ENCODE measurements at places on chromosomes 5 and 9.

GRCh38 chr9:17846948-17847655, 268.2 kb downstream of the SH3GL2 start:
- no peak for DNase-seq

GRCh38 chr5:80607832-80608231, 37.8 kb upstream of the ANKRD34B start:
- no peak for DNase-seq

DNA sequence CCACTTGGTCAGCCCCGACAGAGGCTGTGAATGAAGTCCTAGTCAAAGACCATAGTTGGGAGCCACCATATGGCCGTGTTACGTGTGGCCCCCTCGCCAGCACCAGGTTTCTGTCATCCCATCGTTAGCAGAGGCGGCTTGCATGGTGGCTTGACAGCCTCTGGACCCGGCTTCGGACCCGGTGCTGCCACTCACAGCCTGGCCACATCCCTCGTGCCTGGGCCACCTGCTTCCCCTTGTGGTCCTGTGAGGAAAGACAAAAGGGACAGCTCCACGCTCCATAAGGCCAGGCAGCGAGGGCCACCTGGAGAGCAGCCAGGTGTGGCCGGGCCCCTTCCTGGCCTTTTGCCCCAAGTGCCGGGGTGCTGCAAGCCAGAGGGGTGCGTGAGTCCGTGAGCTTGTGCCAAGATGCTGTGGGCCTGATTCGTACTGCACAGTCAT, 6.2 kb downstream of the NKD2 start:
- DNase-seq, result no peak

DNA sequence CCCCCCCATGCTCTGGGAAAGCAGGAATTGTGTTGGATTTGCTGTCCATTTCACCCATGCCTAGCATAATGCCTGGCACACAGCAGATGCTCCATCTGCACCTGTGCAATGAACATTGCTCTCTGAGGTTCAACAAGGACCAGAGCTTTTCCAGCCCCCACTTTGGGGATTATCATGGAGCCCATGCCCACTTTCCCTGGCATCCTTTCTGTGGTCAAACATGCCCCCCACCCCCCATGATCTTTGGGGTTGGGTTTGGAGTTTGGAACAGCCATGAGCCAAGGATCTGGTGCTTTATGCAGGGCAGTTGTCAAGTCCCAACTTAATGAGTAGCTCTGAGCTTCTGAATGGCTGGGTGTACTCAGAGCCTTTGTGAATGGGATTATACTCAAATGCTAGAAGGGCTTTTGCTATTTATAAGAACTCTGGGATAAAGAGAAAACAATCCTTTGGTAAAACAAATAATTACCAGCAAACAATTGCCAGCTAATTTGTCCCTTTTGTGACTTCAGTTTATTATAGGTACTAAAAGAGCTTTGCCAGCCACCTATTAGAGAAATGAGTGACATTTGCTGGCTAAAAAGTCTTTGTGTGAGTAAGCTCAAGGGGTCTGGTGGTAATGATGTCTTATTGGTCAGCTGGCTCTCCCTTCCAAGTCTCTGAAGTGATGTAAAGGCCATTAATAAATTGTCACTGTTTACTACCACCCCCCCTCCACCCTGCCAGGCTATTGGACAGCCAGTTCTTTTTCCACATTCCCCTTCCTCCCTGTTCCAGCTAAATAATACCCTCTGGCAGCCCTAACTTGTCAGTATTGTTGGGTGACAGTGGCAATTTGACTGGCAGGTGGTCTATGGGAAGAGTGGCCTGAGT, 182.3 kb downstream of the MACROH2A1 start:
- no peak for DNase-seq

- no peak for DNase-seq
Observed at GRCh38 chr5:135738564-135738875, 95.9 kb upstream of the SLC25A48 start.

DNA sequence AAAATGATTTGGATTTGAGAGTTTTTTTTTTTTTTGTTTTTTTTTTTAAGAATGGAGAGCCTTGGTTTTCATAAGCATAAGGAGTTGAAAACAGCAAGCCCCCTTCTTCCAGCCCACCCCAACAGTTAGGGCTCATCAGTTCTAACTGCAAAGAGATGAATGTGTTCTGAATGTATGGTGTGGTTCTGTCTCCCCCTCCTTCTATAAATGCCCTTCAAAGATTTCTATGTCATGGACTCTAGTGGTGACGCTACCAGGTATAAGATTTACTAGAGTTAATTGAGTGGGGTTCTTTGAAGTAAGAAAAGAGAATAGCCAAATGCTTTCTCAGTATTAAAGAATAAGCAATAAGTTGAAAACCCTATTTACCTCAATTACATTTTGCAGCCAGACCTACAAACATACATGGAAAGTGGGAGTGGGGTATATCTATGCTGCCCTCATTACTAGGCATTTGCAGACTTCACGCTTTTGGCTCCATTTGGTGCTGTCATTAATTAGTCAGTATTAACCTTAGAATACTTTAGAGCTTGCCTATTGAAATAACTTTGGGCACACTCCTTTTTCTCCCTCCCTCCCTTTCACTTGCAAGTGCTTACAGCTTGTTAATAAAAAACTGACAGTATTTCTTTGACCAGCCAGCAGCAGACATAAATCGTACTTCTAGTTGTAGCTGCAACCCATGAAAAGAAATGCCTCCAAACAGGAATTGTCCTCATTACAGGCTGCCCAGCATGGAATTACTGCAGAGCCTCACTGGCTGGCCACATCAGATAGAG, 667.2 kb upstream of the ZNF608 start:
- no peak for DNase-seq

DNA sequence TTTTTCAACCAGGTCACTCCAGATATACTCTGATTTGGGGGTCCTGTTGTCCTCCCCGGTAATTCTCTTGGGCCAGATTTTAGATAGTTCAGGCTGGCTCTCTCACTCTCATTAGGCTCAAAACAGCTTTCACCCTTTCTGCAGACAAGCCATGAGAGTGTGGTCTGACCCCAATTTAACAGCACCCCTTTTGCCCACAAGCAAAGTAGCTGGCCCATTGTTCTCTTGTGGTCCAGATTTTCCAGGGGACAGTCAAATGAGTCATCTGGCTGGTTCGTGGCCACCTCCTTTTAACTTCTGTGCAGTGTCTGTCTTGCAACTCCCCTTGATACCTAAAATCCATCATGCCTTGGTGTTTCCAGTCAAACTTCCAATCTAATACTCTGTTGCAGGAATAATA, 16.5 kb downstream of the BHMT2 start:
- DNase-seq, result no peak

DNA sequence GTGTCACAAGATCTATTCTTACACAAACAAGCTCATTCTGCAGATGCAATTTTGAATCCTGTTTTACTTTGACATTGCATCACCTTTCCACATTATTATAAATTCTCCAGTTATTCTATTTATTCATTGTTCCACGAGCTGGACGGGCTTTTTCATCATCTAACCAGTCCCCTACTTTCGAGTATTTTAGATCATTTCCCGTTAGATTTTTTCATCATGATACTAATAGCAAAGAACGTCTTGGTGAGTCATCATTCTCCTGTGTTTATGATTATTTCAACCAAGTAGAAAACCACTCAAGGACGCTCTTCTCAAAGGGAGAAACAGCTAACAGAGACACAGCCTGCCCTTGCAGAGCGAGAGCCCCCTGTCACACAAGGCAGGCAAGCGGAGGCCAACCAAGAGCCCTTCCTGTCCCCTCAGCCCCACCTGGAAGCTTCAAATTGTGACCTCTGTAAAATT, 15.1 kb downstream of the BBLN start:
- DNase-seq, result no peak

DNA sequence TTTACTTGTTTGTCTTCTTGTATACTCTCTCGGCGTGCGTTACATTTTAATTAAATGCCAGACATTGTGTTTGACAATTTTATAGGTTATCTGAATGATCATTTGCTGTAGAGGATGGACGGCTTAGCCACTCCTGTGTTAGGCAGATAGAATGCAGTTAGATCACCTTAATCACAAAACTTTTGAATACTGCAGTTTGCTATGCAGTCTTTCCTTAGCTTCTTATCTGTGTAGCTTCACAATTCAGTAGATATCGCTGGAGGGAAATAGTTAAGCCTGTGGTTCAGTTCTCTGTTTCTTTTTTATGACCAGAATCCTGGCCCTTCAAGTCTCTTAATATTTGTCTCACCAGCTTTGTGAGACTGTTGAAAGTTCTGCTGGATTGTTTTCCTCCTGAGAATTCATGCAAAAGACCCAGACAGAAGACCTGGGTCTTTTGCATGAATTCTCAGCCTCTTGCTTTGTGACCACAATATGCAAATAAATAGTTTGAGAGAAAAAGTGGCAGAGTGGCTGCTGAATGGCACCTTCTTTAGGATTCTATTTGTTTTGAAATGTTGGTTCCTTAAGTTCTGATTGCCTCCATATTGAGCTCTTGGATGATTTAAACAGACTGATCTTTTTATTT, 40.2 kb downstream of the RASA1 start:
- DNase-seq, result no peak

DNA sequence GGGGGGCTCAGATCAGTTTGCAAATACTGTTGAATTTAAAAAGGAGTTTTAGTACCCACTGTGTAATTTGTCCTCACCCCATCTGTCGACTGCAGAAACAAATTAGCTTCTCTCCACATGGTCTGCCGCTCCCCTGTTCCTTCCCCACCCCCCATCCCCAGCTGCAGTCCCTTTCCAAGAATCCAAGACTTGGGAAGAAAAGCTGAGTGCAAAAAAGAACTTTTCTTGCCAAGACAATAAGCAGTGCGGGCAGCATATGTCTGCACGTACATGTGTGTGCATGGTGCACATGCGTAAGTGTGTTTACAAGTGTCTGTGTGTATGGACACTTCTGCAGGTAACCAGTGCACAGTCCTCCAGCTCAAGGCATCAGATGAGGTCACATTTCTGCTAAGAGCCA, 125.7 kb upstream of the SMIM23 start:
- DNase-seq, result no peak

- DNase-seq, result no peak
Observed at GRCh38 chr9:121353241-121354061, 16.6 kb downstream of the STOM start.

DNA sequence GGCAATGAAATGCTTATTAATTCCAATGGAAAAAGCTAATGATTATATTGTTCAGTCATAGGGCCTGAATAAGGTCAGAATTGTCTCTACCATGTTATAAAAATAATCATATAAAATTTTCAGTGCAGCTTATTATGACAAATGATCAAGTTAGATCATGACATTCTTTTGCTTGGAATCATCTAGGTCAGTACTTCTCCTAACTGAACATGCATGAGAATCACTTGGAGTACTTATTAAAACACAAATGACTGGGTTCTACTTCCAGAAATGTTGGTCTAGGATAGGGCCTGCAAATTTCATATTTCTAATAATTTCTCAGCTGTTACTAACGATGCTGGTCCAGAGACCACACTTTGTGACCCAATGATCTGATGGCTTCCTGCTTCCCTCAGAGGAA, 806.0 kb upstream of the ZNF608 start:
- no peak for DNase-seq

DNA sequence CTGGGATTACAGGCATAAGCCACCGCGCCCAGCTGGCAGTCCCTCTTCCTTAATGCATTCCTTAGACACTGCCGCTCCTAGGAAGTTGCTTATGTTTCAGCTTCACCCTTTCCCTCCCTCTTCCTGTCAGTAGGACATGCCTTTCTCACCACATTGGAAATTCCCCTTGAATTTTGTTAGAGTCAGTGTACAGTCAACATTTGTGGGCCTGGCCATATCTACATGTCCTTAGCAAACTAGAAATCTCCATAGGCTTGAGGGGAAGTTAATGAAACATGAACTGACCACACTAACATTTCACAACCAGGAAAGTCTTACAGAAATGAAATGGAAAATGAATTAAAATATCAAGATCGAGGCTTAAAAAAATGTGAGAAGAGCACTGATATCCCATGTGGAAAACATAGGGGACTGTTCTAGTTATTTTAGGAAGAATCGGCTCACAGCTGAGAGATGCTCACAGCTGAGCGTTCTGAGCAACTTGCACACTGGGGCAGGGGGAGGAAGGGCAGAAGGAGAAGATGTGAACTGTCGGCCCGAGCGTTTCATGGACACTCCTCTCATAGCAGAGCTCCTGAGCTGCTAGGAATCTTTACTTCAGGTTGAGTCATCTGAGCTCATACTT, 21.1 kb upstream of the LVRN start:
- DNase-seq, result no peak

GRCh38 chr5:171447226-171447625, 27.8 kb downstream of the FGF18 start:
- no peak for DNase-seq

GRCh38 chr5:27477550-27477949, 439.2 kb upstream of the CDH9 start:
- DNase-seq, result no peak

DNA sequence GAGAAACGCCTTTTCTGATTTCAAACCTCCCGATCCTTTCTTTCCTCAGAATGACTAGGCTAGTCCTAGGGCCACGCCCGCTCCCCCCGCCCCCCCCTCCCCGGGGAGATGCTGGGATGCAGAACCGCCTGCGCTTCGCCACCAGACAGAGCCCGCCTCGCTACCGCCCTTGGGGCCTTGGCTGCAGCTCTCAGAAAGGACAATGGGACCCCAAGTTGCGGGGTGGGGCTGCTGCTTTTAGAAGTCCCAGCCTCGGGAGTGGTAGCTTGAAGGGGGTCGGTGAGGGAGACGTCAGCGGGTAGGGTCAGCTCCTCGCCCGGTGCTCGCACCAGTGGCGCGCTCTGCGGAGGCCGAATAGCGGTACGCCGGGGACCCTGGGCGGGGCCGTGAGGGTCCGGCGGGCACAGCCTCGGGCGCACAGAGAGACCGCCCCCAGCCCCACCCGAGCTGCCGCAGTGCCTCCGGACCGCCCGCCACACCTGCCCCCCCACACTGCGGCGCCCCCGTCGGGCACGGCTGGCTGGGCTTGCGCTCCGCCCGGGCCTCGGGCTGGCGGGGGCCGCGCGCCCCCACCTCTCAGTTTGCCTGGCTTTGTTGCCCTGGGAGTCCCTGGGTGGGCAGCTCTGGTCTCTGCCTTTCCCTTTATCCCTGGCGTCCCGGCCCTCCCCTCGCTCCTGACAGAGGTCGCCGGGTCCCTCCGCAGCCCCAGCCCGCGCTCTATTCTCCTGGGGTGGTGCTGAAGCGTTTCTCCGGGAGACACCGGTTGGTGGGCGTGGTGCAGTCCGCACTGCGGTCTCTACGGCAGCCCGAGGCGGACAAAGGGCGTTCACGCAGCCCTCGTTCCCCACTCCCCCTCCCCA, 1.2 kb downstream of the MAP1B start:
- DNase-seq, result peak; percentile 70

DNA sequence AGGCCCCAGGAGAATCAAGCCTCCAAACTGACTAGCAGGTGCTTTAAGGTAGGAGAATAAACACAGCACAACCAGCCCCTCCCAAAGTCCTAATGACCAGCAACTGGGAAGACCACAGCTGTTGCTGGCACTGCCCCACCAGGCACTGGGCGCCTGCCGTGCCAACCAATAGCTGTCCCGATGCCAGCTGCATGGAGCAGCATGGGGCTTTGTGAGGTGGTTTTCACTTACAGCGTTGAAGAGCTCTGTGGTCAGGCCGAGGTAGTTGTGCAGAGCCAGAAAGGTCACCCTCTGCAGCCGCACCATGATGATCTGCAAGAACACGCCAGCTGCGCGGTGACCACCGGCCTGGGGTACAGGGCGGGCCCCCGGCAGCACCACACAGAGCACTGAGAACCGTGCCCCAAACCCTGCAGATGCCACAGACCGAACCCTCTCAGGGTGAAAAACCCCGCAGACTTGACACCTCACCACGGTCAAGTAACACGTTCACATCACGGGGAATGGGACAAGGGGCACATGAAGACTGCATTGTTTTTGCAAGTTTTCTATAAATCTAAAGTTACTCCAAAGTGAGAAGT, 28.7 kb downstream of the PNPLA7 start:
- DNase-seq, result peak; percentile 60

All from NCI-H2029 (cell line).